ENCODE measurements at places on chromosomes 1 and 21.

- DNase-seq, result no peak
These were observed 8.0 kb upstream of the CA6 start for GRCh38 chr1:8937701-8938100.

GRCh38 chr1:156599811-156600210 lies 1.5 kb downstream of the GPATCH4 start:
- DNase-seq, result no peak

GRCh38 chr21:29145354-29145782 lies 14.9 kb downstream of the MAP3K7CL start:
- peak; percentile 87 for DNase-seq

- DNase-seq, result no peak
These were observed 8.7 kb downstream of the TOR3A start for GRCh38 chr1:179090522-179090921.

DNA sequence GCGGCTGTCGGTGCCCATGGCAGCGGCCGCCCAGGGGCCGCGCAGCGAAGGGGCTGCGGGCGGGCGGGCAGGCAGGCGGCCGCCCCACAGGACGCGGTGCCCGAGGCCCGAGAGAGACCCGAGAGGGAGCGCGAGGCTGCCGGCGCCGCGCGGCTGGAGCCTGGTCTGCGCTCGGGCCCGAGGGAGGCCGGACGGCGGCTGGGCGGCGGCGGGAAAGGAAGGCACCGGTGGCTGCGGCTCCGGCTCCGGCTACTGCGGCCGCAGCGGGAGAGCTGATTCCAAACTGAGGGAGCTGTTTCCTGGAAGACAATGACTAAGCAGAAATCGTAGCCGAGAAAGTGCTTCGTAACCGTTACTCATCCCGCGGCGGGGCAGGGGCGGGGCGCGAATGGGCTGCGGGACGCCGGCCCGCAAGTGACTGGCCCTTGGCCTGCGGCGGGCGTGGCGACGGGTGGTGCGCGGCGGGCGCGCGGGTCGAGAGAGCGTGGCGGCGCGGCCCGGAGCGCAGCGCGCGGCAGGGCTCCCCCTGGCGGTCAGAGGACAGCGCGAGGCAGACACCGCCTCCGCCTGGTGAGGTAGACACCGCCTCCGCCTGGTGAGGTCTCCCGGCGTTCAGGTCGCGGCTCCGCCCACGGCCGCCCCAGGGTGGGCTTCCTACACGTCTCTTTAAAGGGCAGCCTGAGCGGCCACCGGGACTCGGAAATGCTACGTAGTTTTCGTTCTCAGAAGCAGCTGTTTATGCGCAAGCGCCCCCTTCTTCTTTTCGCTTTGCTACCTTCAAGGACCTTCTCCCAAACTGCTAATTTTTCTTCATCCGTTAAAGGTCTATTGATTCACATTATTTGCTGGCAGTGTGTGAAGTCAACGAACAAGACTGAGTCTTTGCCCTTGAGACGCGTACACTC lies at the start of gene GCLM:
GCLM (minus strand) TSS at position 285 of the 905 bp plus-strand sequence; CDS start at position 18, 267 bp downstream.
- peak; percentile 85 for DNase-seq

- no peak for DNase-seq
These were observed 4.7 kb upstream of the ITGB2 start for GRCh38 chr21:44925378-44925755.

DNA sequence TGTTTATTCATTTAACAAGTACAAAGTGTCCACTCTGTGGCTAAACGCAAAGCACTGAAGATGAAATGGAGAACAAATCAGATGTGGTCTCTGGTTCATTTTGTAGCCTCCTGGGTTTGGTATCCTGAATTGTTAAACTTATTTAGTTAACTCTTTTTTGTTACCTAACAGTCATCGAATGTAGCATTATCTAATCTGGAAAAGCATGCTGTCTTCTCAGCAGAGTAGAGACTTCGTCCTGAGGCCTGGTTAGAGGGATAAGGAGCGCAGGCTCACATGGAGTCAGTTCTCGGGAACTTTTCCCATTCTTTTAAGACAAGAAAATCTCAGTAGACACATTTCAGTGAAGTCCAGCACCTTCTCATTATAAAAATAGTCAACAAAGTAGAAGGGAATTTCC lies 33.1 kb upstream of the SH3D21 start:
- DNase-seq, result no peak

GRCh38 chr1:211490038-211490678 lies 1.8 kb downstream of the RD3 start:
- DNase-seq, result no peak

GRCh38 chr1:230208619-230209261 lies 141.7 kb downstream of the GALNT2 start:
- DNase-seq, result no peak

DNA sequence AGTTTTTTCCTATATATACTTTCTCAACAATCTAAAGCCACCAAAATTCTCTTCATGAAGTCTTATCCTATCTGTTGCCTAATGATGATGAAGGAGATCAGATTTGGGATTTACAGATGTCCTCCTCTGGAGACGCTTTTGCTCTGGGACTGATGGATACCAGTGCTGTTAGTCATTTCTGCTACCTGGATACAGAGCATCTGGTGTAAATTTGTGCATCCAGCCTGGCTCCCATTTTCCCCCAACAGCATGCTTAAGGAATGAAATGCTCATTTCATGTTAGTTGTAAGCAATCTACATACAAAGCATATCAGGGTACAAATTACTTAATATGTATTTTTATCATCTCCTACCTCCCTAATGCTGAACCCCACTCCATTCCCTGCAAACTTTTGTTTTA lies 57.7 kb downstream of the HNRNPR start:
- no peak for DNase-seq

DNA sequence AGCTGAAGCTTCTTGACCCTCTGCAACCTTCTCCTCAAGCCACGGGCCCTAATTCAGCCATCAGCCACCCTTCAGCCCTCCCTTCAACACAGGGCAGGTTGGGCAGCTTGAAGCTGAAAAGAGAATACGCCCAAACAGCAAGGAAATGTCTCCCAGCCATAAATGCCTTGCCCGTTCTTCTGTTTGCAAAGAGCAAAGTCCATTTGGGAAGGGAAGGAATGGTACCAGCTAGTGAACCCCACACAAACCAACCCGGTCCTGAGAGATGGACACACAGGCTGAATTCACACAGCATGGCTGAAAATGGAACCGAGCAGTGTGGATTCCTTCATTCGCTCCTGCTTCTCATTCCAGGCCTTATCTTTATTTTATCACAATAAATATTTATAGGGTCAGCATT lies 11.5 kb downstream of the PLEKHA6 start:
- no peak for DNase-seq

- DNase-seq, result no peak
These were observed 3.0 kb upstream of the SESN2 start for GRCh38 chr1:28256197-28256827.

DNA sequence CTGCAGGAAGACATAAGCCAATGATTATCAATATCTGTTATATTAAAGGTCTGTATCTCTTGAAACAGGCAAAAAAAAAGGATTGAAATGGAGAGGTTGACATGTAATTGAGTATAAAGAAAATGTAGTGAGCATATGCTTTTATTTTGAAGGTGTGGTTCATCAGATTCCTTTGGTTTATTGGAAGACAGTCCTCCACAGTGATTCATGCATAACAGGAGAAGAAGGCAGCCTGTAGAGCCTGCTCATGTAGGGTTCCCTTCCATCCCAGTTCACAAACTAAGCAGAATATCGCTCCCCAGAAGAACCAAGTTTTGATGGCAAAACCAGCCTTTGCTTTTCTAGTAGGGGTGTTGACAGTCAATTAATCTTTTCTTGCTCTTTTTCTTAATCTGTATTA lies 1016.8 kb upstream of the ADGRL4 start:
- DNase-seq, result no peak

DNA sequence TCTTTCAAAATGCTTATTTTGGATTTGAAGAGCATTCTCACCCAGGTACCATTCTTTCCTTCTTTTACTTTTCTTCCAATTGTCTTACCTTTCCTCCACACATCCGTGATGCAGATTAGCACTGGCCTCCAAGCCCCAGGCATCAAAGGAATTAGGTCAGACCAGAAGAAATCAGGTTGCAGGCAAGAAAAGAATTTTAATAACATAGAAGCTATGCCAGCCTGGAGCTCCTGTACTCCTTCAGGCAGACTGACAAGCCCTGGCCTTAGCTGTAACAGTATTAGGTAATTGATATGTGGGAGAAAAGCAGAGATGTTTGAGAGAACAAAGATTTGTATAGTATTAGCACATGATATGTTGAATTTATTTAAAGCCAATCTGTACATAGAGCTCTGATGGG lies 390.4 kb upstream of the ADGRL2 start:
- DNase-seq, result no peak

DNA sequence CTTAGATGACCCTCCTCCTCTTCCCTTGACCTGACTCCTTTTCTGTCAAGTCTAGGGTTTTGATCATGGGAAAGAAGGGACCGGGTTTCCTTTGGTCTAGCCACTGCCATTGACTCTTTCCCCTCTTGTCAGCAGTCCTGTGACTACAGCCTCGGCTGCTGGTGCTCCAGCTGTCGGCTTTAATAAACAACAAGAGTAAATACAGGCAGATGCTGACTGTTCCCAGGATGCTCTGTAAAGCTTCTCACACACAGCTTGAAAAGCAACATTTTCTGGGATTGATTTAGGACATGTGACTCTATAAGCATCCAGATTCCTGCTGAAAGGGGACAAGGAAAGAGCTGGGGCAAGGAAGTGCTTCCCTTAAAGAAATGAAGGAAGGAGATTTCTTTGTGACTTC lies 53.5 kb upstream of the CTTNBP2NL start:
- peak; percentile 85 for DNase-seq

GRCh38 chr1:203286161-203286984 lies 18.9 kb upstream of the BTG2 start:
- DNase-seq, result peak; percentile 63

DNA sequence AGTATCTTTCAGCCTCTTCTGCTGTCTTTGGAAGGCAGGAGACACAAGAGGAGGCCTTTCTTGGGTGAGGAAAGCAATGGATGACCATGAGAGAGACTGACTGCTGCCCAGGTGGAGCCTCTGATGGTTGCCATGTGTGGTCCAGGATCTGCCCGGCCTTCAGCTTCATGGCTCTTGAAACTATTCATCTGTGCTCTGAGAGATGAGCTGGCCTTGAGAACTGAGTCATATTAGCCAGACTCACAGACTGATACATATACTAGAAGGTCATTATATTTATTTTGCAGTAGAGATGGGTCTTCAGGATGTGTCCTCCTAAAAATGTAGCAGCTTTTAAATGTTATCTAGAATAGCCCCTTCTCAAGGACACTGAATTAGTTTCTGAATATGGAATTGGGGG lies 33.7 kb downstream of the PTGFRN start:
- DNase-seq, result no peak

DNA sequence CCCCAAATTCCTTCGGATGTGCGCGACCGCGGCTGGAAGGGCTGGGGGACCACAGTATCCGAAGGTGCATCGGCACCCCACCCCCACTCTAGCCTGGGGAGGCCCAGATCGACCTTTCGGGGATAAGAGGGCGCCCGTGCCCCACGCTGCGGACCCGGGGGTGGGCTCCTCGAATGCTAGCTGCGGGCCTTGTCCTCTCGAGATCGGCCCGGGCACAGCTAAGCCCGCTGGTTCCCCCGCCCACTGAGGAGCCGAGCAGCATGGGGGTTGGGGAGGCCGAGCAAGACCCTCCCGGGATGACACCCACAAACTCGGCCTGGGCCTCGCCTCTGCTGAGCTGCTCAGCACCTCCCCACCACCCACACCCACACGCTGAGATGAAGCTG lies 653 bp upstream of the IFFO2 start:
- DNase-seq, result no peak

DNA sequence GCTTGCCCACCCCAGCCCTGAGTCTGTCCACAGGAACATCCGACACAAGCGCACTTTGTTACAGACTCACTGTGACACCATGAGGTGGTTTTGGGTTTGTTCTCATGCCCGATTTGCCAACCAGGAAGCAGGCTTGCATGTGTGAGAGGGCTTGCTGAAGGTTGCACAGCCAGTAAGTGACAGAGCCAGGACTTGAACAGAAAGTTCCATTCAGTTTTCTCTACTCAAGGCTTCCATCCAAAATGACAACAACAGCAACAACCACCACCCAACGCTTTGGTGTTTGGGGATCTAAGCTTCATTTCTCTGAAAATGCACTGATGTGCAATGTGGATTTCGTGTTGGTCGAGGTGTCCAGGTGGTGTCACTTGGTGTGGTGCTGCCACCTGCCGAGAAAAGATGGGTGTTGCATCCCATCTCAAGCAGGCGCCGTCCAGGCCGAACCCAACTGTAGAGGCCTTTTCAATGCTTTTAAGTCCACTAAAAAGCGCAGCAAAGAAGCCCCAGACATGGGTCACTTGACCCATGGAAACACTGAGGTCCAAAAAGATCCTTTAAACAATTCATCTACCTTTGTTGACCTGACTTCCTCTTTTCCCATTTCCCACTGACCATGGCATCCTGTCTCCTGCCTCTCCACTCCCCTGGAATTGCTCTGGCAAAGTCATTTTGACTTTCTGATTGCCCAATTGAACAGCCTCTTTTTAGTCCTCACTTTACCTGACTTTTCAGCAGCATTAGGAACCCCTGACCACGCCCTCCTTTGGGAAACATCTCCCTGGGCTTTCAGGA lies 12.2 kb downstream of the CITED4 start:
- DNase-seq, result peak; percentile 29

DNA sequence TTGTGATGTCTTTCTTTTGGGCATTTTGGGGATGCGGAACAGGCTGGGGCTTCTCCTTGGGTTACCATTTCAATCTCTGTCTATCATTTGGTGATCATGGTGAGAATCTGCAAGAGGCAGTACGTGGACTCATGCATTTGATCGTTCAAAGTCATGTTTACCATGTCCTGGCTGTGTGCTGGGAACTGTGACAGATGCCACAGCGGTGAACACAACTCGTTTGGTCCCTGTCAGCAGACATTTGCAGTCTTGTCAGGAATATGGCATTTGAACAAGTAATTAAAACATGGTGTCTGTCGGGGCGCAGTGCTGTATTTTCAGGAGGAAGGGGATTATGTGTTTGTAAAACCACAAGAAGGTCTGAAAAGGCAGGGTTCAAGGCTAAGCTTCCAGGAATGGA lies 103.3 kb upstream of the IGSF21 start:
- DNase-seq, result peak; percentile 23

- peak; percentile 53 for DNase-seq
These were observed 10.8 kb upstream of the ANGPTL7 start for GRCh38 chr1:11178021-11179015.

- no peak for DNase-seq
These were observed 210.2 kb downstream of the LRRC7 start for GRCh38 chr1:69777971-69778370.

DNA sequence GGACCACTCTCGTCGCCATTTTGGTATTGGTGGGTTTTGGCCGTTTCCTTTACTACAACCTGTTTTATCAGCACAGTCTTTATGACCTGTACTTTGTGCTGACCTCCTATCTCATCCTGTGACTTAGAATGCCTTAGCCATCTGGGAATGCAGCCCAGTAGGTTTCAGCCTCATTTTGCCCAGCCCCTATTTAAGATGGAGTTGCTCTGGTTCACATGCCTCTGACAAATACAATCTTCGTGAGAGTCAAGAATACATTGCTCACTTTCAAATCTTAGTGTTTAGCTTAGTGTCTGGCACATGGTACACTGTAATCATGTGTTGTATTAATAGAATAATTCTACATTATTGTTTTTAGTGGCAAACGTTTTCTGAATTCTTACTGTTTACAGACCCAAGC lies 88.9 kb downstream of the BACH1 start:
- no peak for DNase-seq

Data from NCI-H1694 treated with DMSO at 0.1 percent for 48 hours (cell line).